ENCODE measurements at places on chromosomes 1 and 21.

DNA sequence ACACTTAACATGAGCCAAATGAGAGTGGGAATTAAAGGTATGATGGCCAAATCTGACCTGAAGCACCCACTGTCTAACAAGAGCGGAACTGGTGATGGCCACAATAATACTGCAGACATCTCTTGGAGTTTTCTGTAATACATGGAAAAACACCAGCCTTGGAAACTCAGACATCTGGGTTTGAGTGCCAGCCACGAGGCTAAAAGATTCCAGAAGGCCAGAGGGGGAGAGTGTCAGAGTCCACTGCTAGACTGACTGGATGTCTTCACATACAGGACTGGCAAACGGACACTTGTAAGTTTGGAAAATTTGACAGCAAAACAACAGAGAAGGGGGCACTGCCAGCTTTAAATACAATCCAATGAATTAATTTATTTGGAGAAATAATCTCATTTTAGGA lies 175.1 kb downstream of the ADSS2 start:
- no peak for DNase-seq

- DNase-seq, result no peak
Measured at GRCh38 chr1:79819140-79819539, 812.6 kb upstream of the ADGRL4 start.

DNA sequence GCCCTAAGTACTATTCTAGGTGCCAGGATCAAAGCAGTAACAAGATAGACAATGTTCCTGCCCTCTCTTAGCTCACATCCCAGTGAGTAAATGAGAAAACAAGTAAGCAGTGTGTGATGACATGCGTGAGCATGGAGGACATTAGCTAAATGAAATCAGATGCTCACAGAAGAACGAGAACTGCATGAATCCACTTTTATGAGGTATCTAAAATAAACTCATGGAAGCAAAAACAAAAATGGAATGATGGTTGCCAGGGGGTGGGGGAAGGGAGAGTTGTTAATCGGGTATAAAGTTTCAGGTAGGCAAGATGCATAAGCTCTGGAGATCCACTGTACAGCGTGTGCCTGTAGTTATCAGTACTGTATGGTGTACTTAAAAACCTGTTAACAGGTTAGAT lies 195.1 kb downstream of the HHAT start:
- no peak for DNase-seq

- DNase-seq, result no peak
Measured at GRCh38 chr1:22275167-22275566, 132.3 kb upstream of the WNT4 start.

GRCh38 chr21:31352836-31353235 lies 8.8 kb upstream of the TIAM1 start:
- no peak for DNase-seq

- DNase-seq, result no peak
Measured at GRCh38 chr1:202186327-202186726, 7.3 kb upstream of the LGR6 start.

DNA sequence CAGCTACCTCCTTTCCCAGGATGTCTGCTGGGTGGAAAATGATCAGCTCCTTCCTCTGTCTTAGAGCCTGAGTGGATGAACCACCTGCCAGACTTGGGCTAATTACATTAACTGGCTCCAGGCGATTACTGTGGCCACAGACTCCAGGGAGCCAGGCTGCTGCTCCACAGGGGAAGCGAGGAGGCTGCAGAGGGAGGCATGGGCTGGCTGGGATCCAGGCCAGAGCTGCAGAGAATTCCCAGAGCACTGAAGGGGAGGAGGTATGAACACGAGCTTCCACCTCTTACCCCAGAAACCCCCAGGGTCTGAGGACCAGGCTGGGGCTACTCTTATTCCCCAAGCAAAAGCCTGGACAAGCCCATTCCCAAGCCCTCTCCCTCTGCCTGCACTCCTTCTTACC lies 136.0 kb upstream of the KLHDC7A start:
- no peak for DNase-seq

All from kidney epithelial cell (primary cell).